ENCODE measurements at places on chromosomes 3 and 15.

GRCh38 chr3:170746175-170746942 is 123.6 kb downstream of the RPL22L1 start:
- DNase-seq: no peak

DNA sequence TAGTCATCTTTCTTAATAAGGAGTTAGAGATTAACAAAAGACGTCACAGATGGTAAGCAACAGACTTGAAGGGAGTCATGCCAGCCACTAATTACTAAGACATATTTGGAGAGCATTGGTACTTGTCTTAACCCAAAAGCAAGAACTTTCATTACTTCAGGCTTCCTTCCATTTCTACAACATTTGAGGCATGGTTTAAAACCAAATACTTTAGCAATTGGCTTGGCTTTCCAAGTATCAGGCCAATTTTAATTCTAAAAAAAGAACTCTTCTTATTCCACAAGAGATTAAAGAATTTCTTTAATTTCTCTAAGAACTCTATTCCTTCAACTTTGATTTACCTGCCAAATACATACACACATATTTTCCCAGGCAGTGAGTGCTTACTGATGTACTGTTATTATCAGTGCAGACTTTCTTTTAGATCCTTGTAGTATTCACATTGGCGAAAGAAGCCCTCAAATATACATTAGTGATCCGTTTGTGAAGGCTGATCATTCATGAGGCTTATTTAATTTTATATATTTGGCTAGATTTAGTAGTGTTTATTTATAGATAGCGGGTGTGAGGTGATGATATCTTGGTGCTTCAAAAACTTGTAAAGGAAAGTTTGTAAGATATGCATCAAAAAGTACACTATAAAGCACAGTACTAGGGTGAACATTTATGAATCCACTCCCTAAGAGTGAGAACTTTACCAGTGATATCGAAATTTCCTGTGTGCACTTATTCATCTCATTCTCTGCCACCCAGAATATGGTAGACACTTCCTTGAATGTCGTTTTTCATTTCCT is 229.2 kb downstream of the MFSD1 start:
- no peak for DNase-seq

- DNase-seq: no peak
Measured at GRCh38 chr3:71930056-71930991, 145.4 kb upstream of the PROK2 start.

- DNase-seq: no peak
Measured at GRCh38 chr3:59366218-59366617, 316.4 kb upstream of the CFAP20DC start.

DNA sequence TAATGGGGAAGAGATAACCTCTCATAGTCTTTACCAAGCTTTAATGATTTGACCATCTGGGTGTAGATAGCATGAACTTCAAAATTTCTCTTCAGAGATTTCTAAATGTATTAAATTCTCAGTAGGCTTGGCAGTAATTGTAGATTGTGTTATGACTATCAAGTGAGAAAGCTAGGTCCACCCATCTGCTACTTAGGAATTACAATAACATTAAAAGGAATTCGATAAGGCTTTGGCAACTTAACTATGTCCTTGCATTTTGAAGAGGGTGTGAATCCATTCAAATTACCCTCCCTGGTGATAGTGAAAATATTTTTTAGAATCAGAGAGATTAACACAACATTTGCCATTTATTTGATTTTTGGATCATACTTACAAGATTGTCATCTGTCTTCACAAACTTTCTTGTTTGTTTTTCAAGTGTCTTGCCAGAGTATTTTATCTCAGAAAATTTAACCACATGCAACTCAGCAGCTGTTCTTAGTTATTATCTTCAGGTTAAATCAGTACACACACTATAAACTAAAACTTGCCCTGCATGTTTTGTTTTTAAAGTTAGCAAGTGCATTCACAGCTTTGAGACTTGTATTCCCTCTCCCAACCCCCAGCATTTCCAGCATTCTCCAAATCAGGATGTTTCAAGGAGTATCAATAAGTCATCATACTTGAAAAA is 69.6 kb upstream of the COL8A1 start:
- no peak for DNase-seq

GRCh38 chr3:25663347-25663868 is 1.3 kb downstream of the TOP2B start:
- no peak for DNase-seq

GRCh38 chr15:72368325-72368724 is 7.5 kb downstream of the HEXA start:
- DNase-seq: no peak

- peak; percentile 1 for DNase-seq
Measured at GRCh38 chr3:120171134-120171873, 77.1 kb upstream of the GSK3B start.

DNA sequence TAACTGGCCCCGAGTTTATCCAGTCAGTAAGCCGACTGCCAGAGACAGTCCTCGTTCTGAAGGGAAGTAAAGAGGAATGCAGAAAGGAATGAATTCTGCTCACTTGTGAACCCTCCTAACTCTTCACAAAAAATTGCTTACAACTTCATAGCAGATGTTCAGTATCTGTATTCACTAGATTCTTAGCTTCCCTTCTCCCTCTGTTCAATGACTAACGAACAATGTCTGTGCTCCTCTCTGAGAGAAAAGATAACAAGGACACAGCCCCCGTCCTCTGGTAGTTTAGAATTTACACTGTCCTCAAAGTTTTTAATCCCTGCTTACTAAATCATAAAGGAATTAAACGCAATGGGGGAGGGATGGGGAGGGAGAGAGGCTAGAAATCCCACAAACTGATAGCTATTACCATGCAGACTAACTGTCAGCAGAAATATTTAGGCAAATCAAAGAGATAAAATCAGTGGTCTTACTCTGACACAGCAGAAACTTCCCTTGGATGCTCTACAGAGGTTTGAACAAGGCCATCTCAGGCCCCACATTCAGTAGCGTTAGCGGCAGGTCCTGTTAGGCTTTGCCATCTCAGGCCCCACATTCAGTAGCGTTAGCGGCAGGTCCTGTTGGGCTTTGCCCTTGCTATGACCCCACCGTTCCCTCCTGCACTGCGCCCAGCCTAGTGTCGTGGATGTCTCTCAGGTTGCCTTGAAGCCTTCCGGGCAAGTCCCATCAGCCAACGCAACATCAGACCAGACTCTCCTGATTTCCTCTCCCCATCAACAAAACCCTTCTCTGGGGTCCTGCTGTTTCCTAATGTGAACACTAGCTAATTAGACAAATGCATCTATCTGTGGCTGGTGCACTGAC is 23.4 kb downstream of the NRROS start:
- no peak for DNase-seq

- DNase-seq: no peak
Measured at GRCh38 chr3:134677196-134677986, 26.6 kb upstream of the KY start.

DNA sequence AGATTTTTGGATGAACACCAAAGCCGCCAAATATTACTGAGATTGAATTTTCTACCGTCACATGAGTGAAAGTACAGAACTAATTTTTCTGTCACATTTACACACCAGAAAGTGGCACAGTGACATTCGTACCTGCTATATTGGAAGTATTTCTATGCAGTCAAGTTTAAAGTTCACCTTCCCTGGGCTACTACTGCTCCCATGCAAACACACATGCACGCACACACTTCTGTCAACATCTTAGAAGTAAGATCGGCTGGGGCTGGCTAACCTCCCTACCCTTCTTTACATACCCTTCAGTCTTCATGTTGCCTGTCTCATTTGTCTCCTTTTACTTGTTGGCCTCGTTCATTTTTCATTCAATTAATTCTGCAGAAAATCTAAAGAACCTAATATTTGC is 19.0 kb upstream of the TM4SF1 start:
- no peak for DNase-seq

- no peak for DNase-seq
Measured at GRCh38 chr3:134630506-134630905, 20.3 kb downstream of the KY start.

GRCh38 chr3:78258798-78259197 is 1218.9 kb downstream of the ROBO2 start:
- DNase-seq: no peak

DNA sequence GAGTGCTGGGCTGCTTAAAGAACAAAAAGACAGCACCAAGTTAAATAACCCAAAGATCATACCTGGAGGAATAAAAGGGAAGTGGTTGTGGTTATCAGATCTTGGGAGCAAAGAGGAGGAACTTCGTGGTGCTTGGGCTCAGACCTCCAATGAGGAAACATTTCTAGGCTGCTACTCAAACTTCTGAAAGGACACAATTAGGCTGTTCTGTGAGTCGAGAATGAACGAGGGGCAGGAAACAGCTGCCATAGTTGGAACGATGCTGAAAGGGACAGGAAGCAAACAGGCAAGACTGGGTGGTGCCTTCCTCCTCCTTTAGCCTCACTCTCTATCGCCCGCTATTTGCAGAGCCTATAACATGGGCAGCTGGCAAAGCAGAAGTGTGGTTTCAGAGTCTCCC is 276.3 kb upstream of the ARRDC4 start:
- DNase-seq: no peak

GRCh38 chr3:125683067-125683829 is 88.0 kb upstream of the OSBPL11 start:
- DNase-seq: peak; percentile 16

GRCh38 chr3:198022604-198023003 is 62.6 kb downstream of the LMLN start:
- DNase-seq: no peak

DNA sequence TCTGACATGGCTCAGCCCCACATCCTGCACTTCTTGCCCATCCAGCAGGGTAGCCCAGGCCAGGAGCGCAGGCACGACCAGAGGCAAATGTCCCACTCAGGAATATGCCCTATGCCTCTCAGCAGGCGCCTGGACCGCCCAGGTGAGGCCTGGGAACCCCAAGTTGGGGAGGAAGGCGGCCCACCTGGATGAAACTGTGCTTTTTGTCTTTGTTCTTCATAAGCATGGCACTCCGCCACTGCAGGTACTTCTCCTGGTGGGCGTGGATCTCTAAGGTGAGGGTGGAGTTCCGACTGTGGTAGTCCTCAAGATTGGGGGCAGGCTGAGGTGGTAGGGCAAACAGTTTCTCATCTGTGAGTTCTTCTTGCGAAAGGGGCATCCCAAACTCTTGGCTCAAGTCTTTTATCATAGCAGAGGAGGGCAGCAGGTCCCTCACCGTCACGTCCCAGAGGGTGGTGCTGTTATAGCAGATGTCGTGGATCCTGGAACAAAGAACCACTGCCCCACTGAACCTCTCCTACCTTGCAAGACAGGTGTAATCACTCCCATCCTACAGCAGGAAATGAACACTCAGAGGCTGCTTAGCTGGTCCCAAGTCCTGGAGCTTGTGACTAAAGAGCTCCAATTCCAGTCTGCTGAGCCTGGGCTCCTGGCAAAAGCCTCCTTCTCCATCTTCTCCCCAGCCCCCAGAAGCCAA is 53.2 kb downstream of the ACAD9 start:
- DNase-seq: no peak

DNA sequence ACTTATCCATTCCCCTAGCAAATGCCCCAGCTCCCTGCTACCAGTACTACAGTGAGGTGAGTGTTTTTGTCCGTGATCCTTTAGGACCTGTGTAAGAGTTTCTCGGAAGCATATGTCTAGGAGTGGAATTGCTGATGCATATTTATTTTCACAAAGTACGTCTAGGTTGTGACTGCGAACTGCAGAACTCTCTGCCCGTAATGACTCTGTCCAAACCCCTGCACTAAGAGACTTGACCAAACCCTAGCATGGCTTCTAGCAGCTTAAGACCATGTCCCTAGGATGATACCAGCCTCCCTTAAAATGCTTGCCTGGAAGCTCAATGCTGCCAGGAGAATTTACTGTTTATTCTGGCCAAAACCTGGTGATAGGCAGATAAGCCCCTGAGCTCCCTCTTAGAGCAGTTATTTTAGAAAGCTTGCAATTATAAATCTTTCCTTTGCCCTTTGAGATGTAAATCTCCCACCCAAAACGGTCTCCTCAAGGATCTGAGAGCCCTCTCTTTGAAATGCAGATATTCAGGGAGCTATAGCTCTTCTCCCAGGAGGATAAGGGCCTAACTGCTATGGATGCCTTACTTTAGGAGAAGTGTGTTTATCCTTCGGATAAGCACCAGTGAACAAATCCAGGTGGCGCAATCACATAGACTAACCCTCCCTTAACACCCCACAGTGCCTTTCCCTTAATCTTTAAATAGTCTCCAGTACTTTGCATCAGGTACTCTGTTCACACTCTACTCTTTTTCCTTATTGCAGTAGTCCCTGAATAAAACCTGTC is 14.7 kb upstream of the CA12 start:
- no peak for DNase-seq

DNA sequence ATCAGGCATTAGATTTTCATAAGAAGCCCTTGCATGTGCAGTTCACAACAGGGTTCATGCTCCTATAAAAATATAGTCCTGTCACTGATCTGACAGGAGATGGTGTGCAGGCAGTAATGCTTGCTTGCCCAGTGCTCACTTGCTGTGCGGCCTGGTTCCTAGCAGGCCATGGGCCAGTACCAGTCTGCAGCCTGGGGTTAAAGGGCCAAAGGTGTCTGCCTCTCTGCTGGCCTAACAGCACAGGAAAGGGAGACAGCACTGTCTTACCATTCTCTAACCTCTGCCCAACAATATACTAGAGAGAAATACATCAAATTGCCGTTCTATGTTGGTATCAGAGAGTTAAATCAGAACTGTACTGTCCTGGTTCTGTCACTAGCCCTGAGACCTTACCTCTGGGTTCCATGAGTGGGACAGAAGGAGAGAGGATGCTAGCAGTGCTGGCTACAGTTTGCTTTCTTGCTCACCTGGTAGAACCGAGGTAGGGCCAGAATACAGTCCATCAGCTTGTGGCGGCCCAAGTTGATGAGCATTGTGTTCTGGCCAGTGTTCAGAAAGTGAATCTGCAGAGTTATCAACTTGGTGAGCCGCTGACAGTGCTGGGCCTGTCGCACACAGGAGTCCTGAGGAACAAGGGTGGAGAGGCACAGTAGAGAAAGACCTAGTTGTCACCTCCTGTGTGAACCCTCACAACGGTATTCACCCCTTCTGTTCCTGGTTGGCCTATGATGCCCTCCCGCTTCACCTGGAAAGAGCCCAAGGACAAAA is 28.6 kb downstream of the EIF3J start:
- DNase-seq: no peak

- DNase-seq: no peak
Measured at GRCh38 chr3:144252896-144253295, 281.3 kb downstream of the DIPK2A start.

- DNase-seq: no peak
Measured at GRCh38 chr3:50010959-50011358, 71.0 kb downstream of the RBM6 start.

- DNase-seq: no peak
Measured at GRCh38 chr15:65870889-65871533, 1.7 kb downstream of the RAB11A start.

- no peak for DNase-seq
Measured at GRCh38 chr3:52836986-52837385, 2.2 kb upstream of the MUSTN1 start.

All from hypothalamus (tissue), 51 donors.